ENCODE measurements at places on chromosomes 6 and 20.

GRCh38 chr6:142381181-142381580, 79.4 kb downstream of the ADGRG6 start:
- no peak for DNase-seq

GRCh38 chr6:75863001-75863400, 114.0 kb downstream of the MYO6 start:
- DNase-seq, result no peak

GRCh38 chr6:36927691-36928546, 26.6 kb upstream of the PI16 start:
- DNase-seq, result no peak

DNA sequence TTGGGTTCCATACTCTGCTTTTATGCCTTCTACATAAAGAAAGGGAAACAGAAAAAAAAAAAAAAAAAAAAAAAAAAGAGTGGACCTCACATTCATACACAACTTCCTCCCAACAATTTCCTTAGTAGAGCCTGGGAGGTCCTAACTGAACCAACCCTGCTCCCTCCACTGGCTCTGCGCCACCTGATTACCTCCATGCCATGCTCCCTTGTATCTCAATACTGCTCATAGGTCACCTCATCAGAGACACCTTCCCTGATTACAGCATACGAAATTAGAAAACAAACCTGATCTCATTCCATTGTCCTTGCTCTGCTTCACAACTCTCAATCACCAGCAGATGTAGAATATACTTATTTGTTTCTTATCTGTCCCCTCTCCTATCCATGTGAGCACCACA, 134.2 kb upstream of the EYA4 start:
- DNase-seq, result no peak
